ENCODE measurements at places on chromosomes 7 and 10. TPM values are rescaled to one million over a fixed set of nuclear protein-coding genes. Genes with fewer than 3 reads are reported as not detected.

The TLL2 gene
- total RNA-seq: 3.0 TPM

The SPDYE16 gene
- not detected for total RNA-seq

The FAM25A gene
- total RNA-seq: not detected

The FANK1 gene
- not detected for total RNA-seq

- DNase-seq: no peak
These were observed 1025.8 kb upstream of the LRRN3 start for GRCh38 chr7:110065121-110065520.

GRCh38 chr10:26534384-26534783 lies 96.2 kb downstream of the APBB1IP start:
- peak; percentile 44 for DNase-seq

DNA sequence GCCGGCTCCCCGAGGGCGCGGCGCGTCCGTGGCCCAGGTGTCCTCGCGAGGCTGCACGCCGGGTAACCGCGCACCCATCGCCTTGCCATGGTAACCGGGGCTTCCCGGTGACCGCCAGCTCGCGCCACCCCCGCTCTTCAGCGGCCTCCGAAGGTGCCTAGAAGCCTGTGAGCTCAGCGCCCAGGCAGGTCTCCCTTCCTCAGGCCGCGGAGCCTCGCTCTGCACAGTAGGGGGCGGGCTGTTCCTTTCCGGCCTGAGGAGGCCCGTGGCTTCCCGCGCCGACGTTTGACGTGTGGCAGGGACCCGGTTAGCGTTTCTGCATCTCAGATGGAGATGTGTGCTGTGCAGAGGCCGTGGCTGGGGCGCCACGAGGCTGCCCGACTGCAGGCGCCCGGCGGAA lies 117.1 kb downstream of the DYNC2I1 start:
- peak; percentile 82 for DNase-seq

GRCh38 chr7:124813994-124814798 lies 48.6 kb upstream of the GPR37 start:
- no peak for DNase-seq
